ENCODE measurements at places on chromosomes 13 and 19.

DNA sequence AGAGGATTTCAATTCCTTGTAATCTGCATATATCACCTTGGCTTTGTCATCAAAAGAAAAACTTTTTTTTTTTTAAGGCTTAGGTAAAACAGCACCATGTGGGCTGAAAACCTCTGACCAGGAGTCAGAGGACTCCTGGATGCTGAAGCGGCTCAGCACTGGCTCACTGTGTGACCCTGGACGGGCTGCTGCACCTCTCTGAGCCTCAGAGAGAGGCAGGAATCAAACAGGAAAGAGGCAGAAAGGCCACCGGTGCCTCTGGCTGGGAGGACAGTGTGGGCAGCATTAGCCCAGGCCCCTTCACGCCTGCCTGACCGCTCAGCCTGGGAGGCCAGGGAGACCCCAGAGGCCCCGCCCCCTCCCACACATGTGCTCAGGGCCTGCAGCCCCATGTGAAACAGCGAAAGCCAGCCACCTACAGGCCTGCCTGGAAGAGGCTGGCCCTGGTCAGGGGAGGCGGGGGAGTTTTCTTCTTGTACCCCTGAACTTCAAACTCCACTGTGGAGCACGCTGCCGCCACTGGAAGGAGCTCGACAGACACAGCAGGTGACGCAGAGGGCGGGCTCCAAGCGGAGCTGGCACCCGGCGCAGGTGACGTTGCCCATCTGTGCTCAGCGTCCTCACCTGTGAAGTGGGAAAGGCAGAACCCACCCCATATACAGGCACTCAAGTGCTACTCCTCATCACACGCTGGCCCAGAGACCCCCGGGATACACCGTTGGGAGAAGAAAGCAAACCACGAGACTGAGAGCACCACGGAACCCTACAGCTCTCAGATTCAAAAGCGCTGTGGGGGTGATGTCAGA is 39.7 kb downstream of the MLLT1 start:
- DNase-seq: no peak

DNA sequence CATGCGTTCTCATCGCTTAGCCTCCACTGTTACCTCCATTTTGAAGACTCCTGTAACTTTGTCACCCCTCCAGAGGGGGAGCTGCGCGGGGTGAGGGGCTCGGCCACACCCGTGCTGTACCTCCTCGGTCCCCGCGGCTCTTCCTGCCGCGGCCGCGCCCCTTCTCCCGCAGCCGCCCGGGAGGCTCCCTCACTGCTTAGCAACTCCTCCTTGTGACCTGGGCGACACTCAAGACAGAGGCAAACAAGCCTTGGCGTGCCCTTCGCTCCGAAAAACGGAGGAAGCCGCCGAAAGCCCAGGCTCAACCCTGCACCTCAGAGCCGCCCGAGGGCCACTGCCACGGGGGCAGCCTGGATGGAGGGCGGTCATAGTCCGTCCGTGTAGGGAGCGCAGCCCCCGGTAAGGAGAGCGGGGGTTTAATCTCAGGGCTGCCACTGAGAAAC is 494.3 kb downstream of the FOXO1 start:
- DNase-seq: no peak

GRCh38 chr19:29311191-29311790 is 98.3 kb upstream of the UQCRFS1 start:
- DNase-seq: no peak

DNA sequence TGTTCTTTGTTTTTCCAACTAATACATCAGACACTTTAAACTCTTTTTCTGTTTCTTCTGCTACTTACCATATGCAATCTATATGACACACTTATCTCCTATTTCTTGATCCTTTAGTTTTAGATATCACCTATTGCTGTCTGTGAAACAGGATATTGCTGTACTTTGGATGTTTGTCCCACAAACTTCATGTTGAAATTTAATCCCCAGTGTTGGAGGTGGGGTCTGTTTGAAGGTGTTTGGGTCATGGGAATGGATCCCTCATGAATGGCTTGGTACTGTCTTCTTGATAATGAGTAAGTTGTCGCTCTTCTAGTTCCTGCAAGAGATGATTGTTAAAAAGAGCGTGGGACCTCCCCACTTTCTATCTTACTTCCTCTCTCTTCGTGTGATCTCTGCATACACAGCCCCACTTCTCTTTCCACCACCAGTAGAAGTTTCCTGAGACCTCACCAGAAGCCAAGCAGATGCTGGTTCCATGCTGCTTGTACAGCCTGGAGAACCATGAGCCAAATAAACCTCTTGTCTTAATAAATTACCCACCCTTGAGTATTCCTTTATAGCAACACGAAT is 244.2 kb downstream of the NHLRC3 start:
- no peak for DNase-seq

DNA sequence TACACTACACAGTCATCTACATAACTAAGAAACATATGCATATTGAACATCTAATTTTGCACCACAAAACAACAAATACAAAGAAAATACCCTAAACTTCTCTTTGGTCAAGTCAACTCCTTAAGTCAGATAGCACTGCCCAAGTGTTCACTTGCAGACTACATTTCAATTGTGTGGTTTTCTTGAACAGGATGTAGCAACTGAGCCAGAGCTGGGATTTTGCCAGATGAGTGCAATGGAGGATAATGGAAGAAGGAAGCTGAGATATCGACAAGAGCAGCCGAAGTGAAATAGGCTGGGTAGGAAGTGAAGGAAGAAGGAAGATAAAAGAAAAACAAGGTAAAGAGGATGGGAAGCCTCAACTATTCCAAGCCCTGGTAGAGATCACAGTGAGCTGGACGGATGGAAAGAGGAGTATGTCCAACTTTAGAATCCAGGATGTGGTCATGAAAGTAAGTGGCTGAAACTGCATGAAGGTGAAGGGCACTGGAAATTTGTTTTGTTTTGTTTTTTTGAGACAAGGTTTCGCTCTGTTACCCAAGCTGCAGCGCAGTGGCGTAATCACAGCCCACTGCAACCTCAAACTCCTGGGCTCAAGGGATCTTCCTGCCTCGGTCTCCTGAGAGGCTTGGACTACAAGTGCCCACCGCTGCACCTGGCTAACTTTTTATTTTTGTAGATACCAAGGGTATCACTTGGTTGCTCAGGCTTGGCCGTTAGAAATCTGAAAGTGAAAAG is 15.0 kb downstream of the NUFIP1 start:
- DNase-seq: peak; percentile 56

- no peak for DNase-seq
These were observed 120.9 kb upstream of the KL start for GRCh38 chr13:32895296-32895695.

DNA sequence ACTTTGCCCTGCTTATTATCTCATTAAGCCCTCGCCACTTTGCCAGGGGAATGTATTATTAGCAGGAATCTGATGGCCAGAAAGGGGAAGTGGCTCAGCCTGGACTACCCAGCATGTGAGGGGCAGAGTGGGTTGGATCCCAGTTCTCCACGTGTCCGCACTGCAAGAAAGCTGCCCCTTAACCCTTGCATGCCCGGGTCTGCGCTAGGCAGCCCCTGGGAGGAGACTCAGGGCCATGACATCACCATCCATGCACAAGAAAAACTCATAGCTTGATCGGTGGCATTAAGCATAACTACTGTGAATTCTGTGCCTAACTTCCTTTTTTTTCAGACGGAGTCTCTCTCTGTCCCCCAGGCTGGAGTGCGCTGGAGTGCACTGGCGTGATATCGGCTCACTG is 8.9 kb downstream of the CACNG8 start:
- DNase-seq: no peak

DNA sequence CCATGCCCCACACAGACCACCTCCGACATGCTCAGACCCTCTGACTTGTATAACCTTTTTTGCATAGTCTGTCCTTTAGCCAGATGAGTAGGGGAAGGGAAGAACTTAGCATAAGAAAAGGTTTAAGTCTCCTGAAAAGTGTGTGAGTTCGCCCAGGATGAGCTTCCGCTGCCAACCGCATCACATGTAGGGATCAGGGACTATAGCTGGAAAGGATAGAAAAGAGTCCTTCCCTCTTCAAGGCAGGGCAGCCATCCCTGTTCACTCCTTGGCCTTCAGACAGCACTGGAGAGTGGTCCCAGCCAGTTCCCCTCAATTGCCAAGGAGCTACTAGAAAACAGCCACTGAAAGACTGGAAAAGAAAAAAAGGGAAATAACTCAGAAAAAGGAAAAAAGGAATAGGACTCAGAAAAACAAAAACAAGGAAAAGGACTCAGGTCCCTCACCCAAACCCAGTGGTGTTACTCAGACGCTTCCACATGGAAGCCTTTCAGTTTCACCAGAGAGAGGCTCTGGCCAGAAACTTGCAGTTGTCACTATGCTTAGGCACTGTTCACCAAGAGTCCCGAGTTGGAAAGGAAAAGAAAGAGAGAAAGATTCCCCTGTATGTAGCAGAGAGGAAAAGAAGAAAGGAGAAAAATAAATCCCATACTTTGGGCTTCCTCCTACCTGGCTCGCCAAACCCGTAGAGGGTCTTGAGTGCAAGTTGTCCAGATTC is 5.6 kb upstream of the TM9SF2 start:
- no peak for DNase-seq

GRCh38 chr13:37925878-37926473 is 56.4 kb upstream of the TRPC4 start:
- no peak for DNase-seq

- DNase-seq: no peak
These were observed 63.3 kb downstream of the DHRS12 start for GRCh38 chr13:51740698-51741097.

GRCh38 chr13:45353895-45354294 is 12.9 kb upstream of the TPT1 start:
- no peak for DNase-seq

DNA sequence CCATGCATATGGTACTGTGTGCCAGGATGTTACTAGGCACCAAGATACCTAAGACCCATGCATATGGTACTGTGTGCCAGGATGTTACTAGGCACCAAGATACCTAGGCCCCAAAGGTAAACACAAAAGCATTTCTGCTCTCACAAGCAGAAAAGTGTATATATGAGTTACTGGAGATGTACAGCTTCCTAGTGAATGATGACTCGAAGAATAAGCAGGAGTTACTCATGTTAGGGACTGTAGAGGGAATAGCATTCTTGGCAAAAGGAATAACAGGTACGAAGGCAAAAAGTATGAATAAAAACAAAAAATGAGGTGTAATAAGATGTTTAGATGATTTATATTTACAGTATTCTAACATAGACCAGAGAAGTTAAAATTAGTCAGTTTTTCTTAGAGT is 383.7 kb downstream of the DIAPH3 start:
- DNase-seq: peak; percentile 41

DNA sequence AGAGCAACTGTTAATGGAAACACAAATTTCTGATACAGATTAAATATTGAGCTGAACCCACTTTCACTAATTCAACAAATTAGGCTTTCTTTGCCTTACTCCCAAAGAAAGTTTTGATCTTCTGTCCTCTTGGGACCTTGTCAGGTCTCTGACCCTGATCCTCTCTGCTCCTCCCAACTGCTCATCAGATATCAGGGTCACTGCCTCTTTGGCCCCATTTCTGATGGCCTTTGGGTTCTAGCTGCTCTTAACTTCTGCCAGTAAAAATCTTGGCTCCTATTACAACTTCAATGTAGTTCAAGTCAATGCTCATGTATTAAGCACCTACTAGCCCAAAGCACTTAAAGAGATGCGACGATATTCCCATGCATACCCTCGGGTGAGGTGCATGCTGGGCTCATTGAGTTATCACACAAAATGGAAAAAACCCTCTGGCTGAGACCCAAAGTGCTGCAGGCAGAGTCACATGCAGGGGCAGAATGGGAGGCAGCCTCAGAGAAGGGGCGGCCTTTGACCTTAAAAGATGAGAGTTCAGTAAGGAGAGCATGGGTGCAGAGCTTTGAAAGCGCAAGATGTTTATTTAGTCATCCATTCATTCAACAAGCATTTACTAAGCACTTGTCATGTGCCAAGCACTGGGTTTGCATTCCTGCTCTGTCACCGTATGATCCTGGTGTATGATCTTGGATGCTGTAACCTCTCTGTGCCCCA is 183.4 kb downstream of the USP12 start:
- DNase-seq: no peak

GRCh38 chr13:109400209-109400608 is 386.2 kb downstream of the IRS2 start:
- DNase-seq: no peak

DNA sequence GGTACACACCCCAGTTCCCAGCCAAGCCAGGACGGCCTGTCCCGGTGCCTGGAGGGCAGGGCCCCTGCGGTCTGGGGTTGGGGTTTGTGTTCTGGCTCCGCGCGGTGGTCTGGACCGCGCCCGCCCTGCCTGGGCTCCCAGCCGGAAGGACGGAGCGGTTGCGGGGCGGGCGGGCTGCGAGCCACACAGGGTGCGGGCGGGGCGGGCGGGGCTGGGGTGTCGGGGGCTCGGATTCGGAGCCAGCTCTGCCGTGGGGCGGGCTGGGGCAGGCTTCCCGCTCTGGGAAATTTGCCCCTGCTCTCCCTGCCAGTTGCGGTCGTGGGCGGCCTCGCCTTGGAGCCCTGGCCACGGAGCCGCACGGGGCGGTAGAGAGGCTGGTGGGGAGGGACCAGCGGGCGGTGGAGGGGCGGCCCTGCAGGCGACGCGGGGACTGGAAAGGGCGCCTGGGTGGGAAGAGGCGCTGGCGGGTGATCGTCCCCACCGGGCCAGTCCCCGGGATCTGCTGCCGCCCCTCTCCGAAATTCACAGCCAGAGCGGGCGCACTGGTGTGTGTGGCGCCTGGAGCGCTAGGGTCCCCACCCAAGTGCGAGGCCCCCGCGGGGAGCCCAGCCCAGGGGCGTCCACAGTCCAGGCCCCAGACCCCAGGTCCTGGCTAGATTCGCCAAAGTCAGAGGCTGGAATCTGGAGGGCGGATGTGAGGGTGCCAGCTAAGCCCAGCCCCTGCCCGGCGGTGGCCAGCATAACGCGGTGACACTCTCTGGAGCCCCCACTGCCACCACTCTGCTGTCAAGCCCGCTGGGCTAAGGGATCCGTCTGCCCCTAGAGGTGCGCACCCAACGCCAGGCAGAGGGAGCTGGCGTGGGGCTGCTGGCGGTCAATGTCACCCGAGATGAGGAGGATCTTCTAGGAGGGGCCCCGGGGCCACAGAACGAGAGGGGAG is 11.0 kb upstream of the ZNF492 start:
- no peak for DNase-seq

DNA sequence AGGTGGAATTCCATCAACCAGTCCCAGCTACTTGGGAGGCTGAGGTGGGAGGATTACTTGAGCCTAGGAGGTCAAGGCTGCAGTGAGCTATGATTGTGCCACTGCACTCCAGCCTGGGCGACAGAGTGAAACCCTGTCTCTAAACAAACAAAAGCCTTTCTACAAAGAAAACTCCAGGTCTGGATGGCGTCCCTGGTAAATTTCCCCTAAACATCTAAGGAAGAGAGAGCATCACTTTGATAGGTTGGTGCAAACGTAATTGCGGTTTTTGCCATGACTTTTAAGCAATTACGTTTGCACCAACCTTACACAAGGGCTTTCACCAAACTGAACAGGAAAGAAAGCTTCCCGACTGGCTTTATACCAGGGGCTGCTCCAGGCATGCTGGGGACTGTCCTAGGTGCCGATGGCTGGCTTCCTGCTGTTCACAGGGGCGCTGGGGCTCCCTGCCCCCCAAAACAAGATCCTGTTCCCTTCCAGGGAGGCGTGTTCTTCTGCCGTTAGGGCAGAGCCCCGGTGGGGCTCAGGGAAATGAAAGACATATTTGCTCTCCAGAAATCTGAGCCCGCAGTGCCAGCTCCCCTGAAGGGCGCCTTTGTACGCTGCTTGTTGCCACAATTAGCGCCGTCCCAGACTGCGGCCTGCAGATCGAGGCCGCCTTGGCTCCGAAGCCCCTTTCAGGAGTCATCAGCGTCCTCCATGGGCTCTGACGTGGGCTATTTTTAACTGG is 38.7 kb upstream of the KLF2 start:
- peak; percentile 15 for DNase-seq

- DNase-seq: peak; percentile 37
These were observed 20.5 kb upstream of the RASA3 start for GRCh38 chr13:114152831-114153371.

GRCh38 chr19:13861714-13862531 is 15.0 kb upstream of the NANOS3 start:
- peak; percentile 95 for DNase-seq

GRCh38 chr19:18091217-18091608 is 4.5 kb upstream of the IL12RB1 start:
- no peak for DNase-seq

All from fibroblast of skin of right biceps (primary cell).